Muscle of arm (tissue), 14 donors: ENCODE measurements at places on chromosomes 5 and 9. TPM values are rescaled to one million over a fixed set of nuclear protein-coding genes. Genes with fewer than 3 reads are reported as not detected.

- peak; percentile 11 for DNase-seq
Observed at GRCh38 chr5:173707392-173707791, 90.9 kb upstream of the BOD1 start.

ITGA2 gene
- polyA plus RNA-seq, result 14.0 TPM

DNA sequence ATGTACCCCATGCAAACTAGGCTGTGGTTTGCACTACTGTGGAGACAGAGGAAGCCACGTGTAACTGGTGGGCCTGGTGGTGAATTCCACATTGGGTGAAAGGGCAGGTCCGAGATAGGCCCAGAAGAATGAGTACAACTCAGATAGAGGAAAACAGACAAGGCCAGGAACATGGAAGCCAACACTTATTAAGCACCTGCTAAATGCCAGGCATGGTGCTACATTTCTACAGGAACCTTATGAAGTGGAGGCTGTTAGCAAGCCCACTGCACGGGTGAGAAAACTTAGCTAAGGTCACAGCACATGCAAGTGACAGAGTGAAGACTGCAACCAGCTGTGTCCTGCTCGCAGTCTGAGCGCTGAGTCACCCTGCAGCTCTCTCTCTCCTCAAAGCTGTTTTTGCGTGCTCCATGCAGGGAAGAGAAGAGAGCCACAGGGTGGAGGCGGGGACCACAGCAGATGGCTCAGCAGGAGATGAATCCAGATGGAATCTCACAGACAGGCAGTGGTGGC lies 65.5 kb upstream of the SPTLC1 start:
- peak; percentile 18 for DNase-seq

GRCh38 chr9:120625222-120625621 lies 45.3 kb upstream of the CDK5RAP2 start:
- DNase-seq, result no peak

GRCh38 chr5:177479774-177480173 lies 6.3 kb upstream of the DBN1 start:
- no peak for DNase-seq

DNA sequence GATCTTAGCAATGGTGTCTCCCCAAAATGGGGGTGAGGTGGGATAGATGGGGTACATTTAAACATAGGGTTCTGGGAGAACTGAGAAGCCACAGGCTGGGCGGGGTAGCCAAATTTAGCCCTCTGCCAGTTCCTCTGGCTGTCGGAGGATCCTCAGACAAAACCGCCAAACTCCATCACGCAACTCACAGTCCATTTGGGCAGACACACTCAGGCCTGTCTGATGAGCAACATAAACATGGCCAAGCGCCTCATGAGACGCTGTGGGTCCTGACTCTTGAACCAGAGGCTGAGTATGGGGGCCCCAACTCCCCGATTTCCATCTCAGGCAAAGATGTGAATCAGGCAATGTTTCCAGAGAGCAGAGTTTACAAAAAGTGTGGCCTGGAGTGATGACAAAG lies 162.3 kb downstream of the FGF18 start:
- DNase-seq, result no peak

GRCh38 chr9:108272349-108272899 lies 583.4 kb downstream of the ACTL7B start:
- DNase-seq, result peak; percentile 30

CYLC2 gene
- polyA plus RNA-seq, result not detected

- DNase-seq, result peak; percentile 49
Observed at GRCh38 chr5:39578887-39579497, 154.2 kb upstream of the DAB2 start.

SMC2 gene
- 30.5 TPM for polyA plus RNA-seq

GRCh38 chr9:112081918-112082729 lies 93.0 kb downstream of the SUSD1 start:
- DNase-seq, result no peak

GRCh38 chr5:6181147-6181729 lies 197.1 kb downstream of the MED10 start:
- no peak for DNase-seq

GRCh38 chr5:10279925-10280720 lies 27.6 kb downstream of the CMBL start:
- DNase-seq, result no peak

PCDHB10 gene
- polyA plus RNA-seq, result 4.9 TPM

DNA sequence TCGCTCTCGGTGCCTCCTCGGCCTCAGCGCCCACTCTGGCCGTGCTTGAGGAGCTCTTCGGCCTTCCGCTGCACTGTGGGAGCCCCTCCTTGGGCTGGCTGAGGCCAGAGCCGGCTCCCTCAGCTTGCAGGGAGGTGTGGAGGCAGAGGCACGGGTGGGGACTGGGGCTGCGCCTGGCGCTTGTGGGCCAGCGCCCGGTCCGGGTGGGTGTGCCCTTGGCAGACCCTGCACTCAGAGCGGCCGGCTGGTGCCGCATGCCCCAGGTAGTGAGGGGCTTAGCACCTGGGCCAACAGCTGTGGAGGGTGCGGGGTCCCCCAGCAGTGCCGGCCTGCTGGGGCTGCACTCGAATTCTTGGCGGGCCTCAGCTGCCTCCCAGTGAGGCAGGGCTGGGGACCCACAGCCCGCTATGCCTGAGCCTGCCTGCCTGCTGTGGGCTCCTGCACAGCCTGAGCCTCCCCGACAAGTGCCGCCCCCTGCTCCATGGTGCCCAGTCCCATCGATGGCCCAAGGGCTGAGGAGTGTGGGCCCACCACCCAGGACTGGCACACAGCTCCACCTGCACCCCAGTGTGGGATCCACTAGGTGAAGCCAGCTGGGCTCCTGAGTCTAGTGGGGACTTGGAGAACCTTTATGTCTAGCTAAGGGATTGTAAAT lies 2085.2 kb upstream of the ACO1 start:
- DNase-seq, result no peak

DNA sequence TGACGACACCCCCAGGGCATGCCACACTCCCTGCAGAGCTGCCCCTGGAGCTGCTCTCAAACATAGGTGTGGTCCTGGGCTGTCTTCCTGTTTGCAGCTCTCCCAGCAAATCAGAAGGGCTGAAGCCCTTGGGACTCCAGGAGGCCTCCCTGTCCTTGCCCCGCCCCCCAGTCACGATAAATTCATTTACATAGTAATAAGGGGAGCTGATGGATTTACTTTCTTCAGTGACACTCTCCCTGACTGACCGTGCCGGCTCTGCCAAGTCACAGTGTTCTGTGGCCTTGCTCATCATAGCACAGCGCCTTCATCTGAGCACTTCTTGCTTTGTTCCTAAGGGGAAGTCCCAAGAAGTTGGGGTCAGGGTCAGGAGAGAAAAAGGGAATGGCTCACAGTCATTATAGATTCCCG lies 121.4 kb downstream of the ENC1 start:
- DNase-seq, result no peak

RGS7BP gene
- 8.8 TPM for polyA plus RNA-seq

GRCh38 chr5:127441799-127442484 lies 75.5 kb upstream of the PRRC1 start:
- peak; percentile 31 for DNase-seq

GRCh38 chr5:98296426-98296825 lies 477.0 kb upstream of the RGMB start:
- DNase-seq, result no peak

DNA sequence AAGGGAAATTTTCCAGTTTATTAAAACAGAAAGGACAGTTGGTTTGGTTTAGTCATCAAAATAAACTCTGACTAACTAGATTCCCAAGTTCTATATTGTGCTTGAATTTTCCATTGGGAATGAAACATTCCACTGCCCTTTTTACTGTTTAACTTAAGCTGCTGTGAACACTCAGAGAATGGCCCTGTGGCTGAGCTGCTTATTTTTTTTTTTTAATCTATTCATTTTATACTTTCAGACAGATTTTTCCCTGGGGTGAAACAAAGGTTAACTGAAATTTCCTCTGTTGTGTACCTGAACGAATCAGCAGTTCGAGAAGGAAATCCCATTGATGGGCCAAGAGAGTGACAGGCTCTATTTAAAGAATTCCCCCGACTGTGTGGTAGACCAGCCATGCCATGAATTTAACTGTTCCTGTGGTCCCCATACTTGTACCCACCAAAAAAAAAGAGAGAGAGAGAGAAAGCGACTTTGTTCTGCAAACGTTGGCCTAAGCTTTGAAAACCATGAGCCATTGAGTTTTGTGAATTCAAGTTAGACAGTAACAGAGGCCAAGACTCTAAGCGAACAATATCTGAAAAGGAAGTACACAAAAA lies 138.7 kb upstream of the GRHPR start:
- DNase-seq, result no peak

DNA sequence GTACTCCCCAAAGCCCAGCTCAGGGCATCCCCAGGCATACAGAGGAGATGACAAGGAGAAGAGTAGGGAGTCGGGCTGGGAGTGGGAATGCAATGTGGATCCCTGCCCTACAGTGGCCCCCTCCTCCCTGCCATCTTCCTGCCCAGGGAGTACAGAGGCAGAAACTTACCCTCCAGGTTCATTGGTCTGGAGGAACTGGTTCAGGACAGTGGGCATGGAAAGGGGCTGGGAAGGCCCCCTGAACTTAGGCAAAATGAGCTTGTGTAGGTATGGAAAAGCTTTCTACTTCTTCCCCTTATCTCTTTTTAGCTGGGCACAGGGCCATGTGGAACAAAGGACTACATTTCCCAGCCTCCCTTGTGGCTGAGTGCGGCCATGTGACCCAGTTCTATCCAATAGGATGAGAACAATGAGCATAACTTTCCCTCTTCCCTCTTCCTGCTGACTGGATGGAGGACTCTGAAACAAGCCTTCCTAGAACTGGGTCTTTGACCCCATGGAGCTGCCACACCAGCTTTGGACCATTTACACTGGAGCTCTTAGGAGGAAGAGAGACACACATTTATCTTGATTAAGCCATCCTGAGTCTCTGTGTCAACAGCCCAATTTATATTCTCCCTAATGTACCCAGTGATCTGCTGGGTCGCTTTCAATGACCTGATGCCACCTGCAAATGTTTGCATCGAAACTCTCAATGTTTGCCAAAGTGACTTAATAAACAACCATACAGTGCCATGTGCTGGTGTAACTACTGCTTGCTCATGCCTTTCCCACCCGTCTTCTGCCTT lies 25.0 kb upstream of the HMCN2 start:
- peak; percentile 67 for DNase-seq

OR1J2 gene
- not detected for polyA plus RNA-seq

GRCh38 chr5:54915466-54916027 lies 69.8 kb downstream of the ESM1 start:
- DNase-seq, result no peak

GRCh38 chr9:76369583-76369982 lies 24.6 kb downstream of the RFK start:
- peak; percentile 10 for DNase-seq

DNA sequence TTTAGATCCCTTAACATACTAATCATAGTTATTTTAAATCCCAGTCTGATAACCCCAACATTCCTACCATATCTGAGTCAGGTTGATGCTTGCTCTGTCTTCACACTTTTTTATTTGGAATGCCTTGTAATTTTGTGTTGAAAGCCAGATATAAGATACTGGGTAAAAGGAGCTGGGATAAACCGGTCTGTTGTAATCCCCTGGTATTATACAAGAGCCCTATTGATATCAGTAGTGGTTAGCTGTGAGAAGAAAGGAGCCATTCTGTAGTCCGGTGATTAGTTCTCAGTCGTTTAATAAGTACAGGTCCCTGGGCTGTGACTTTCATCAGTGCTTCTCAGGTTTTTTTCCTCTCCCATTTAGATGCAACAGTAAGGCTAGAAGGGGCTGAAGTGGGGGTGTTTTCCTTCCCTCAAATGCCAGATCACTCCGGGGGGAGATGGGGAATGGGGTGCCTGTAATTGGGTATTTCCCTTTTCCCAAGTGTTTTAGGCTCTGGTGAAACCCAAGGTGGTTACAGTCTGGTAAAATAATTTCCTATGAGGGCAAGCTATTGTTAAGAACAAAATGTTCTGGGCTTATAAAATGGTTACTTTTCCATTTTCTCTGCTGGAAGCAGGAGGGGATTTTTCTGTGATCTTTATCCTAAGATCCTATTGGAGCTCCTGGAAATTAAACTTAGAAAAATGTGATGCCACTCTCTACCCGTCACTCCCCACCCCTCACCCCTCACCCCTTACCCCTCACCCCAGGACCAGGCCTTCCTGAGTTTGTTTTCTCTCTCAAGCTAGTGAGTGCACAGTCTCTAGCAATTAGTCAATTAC lies 72.7 kb downstream of the KCNN2 start:
- no peak for DNase-seq

TRMO gene
- 9.6 TPM for polyA plus RNA-seq

DNA sequence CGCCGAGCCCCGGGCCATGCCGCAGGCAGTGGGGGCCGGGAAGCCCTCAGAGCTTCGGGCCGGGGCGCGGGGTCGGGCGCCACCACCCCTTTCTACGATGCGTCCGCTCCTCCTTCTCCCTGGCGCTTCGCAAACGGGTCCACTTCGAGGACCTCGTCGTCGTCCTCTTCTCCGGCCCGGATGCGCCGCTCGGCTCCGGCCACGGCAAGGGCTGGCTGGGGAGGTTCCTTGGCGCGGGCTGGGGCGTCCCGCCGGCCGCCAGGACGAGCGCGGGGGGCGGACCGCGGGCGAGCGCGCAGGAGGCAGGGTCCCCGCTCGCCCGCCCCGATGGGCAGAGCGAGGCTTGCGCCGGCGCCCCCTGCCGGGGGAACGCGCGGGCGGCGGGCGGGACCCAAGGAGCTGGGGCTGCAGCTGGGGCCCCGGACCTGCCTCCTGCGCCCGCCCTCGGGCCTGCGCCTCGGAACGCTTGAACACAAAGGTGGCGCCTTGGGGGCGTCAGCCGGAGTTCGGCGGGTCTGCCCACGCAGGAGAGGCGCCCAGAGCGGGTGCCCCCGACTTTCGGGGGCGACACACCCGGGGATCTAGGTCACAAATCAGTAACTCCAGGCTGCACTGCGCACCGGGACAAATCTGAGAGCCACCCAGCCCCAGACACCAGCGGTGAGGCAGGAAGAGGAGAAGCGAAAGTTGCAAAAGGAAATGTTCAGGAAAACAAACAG lies at the start of gene ROR2:
Gene ROR2 (minus strand): TSS at position 283 of the 719 bp plus-strand sequence.
- DNase-seq, result peak; percentile 71

- DNase-seq, result no peak
Observed at GRCh38 chr9:117682955-117683710, 21.1 kb upstream of the TLR4 start.

- no peak for DNase-seq
Observed at GRCh38 chr5:141508440-141508797, 19.5 kb downstream of the PCDHGC5 start.

SH3TC2 gene
- 0.91 TPM for polyA plus RNA-seq

- DNase-seq, result no peak
Observed at GRCh38 chr9:92724528-92725265, 39.9 kb downstream of the BICD2 start.

DNA sequence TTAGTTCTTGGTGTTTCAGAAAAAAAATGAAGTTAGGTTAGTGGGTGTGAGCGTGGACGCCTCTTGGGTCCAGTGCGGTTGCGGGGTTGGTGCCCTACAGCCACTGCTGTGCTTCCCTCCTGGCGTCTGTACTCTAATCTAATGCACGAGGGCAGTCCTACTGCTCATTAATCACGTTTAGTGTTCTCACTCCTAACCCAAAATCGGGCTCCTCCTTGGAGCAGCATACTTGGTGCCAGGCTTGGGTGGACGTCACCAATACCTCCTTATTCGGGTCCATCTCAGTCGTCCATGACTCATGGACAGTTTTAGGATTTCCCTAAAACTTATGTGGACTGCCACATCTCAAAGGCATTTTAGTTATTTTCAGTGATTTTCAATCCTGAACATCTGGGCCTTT lies 41.6 kb downstream of the TRIO start:
- no peak for DNase-seq

- DNase-seq, result no peak
Observed at GRCh38 chr5:72814864-72815263, 1.6 kb upstream of the TNPO1 start.

- no peak for DNase-seq
Observed at GRCh38 chr5:14186059-14186830, 43.1 kb downstream of the TRIO start.

GRCh38 chr5:93886917-93887361 lies 145.5 kb upstream of the POU5F2 start:
- no peak for DNase-seq

- DNase-seq, result no peak
Observed at GRCh38 chr5:76978869-76979268, 26.0 kb downstream of the CRHBP start.

NEUROG1 gene
- not detected for polyA plus RNA-seq
